ENCODE measurements at places on chromosomes 4 and X.
A peak's percentile ranks its signal among the peaks of the same experiment; 100 is the strongest.

- DNase-seq: peak; percentile 4
Measured at GRCh38 chr4:24032371-24032989, 142.6 kb upstream of the PPARGC1A start.

DNA sequence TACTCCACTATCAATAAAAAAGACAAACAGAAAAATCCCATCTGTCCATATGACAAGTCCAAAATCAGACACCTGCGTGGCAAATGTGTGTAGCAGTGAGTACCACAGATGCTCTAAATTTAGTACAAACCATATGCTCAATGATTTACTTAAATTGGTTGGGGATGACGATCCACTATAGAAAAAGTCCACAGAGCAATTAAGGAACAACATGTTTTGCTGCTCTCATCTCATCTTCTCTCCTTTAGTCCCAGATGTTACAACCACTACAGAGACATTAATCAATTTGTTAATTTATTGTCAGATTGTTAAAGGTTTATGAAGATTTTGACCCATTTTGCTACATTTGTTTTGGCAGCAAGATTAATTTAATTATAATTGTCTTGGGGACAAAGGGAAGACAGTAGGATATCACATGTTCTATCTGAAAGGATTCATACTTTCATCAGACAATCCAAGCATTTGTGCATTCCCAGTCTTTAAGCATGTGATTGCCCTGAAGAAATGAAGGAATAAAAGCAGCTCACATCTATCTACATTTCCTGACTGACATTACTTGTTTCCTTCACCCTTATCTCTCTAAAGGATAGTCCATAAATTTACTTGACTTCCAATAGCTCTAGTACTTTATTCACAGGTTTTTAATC is 2268.1 kb downstream of the PCDH7 start:
- no peak for DNase-seq

DNA sequence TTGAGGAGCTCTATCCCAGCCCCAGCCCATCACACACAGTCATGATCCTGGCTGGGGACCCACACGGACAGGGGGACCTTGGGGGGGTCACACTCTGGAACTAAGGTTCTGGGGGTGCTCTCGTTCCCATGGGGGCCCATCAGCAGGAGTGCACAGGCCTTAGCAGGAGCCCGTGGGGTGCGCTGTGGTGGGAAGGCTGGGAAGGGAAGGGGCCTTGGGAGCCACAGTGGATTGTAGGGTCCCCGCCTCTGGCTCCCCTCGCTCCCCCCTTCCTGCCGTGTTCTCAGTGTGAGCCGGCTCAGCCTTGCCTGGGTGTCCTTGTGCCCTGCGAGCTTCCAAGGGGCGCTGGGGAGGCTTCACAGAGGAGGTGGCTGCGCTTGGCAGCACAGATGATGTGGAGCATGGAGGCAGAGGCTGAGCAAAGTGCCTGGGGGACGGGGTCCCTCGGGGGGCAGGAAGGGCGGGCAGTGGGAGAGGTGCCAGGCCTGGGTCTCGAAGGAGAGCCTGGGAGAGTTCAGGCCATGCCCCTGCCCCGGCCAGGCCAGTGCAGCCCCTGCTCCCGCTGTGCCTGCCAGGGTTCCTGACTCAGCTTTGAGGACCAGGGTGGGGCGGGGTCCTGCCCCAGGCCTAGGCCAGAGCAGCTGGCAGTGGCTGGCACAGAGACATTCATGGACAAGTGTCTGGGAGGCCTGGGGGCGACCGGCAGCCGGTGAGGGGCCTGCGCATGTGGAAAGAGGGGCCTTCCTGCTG is 5.5 kb upstream of the HGFAC start:
- no peak for DNase-seq

DNA sequence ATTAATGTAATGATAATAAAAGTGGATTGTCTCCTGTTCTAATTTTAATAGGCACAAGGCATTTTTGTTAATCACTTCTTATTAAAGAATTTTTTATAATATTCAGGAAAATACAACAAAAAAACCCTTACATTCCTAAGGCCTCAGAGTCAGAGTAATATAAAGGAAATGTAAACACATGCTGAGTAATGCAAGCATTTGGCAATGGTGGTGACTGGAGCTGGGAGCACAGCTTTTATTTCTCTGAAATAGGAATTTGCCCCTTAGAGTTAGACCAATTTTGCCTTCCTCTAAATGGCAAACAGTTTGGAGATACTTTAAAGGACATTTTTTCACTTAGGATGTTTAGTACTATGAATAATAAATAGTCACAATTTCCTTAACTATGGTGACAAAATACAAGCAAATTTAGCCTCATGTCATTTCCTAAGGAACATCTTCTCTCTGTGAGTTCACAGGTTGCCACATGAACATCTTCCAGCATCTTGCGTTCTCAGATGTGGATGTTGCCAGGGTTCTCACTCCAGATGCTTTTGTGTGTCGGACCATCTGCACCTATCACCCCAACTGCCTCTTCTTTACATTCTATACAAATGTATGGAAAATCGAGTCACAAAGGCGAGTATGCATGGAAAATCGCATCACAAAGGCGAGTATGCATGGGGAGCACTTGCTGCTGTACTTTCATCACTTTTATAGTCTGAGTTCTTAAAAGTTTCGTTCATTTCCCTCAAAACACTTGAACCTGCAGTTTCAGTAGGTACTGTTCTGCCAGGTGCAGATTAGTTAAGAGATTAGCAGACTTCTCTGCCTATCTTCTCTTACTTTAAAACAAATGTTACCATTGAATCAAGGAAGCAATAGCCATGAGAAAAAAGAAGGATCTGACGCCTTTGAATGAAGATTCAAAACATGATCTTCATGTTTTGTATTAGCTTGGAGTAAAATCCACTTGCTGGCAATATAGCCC is 15.9 kb upstream of the F11 start:
- no peak for DNase-seq

DNA sequence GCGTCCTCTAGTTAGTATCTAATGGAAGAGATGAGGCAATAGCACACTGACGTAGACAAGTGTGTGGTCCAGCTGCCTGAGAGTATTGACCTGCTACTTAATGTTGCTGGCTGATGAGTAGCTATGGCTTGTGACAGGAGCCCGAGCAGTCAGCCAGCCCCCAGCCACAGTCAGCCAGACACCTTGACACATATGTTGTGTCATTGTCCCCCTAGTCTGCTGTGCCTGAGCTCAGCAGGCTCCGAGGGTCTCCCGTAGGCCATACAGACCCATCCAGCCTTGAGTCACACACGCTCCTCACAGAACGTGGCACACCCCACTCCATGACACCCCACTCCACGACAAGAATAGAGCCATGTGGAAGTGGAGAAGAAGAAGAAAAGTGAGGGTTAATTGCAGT is 362.1 kb downstream of the UNC5C start:
- DNase-seq: no peak

- no peak for DNase-seq
Measured at GRCh38 chr4:150141756-150142155, 63.5 kb downstream of the DCLK2 start.

DNA sequence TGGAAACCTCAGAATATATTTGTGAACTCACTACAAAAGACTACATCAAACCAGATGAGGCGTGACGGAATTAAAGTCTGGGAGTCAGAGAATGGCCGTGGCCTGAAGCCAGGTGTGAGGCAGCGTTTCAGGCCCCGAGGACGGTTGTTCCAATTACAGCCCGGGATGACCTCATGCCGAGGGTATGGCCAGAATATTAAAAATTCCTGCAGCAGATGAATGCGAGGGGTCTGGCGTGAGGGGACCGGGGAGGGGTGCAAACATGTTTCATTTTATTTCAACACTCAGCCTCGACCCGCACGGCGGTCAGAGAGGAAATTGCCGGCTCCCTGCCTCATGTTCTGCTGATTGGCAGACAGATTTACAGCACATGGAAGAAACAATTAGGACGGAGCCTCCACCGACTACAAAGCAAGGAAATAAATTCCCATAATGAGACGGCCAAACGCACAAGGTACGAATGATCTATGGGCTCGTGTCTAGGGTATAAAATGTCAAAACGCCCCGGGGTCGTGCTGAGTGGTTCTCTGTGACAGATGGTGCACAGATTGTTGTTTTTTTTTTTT is 289.7 kb downstream of the SHOX start:
- DNase-seq: no peak

DNA sequence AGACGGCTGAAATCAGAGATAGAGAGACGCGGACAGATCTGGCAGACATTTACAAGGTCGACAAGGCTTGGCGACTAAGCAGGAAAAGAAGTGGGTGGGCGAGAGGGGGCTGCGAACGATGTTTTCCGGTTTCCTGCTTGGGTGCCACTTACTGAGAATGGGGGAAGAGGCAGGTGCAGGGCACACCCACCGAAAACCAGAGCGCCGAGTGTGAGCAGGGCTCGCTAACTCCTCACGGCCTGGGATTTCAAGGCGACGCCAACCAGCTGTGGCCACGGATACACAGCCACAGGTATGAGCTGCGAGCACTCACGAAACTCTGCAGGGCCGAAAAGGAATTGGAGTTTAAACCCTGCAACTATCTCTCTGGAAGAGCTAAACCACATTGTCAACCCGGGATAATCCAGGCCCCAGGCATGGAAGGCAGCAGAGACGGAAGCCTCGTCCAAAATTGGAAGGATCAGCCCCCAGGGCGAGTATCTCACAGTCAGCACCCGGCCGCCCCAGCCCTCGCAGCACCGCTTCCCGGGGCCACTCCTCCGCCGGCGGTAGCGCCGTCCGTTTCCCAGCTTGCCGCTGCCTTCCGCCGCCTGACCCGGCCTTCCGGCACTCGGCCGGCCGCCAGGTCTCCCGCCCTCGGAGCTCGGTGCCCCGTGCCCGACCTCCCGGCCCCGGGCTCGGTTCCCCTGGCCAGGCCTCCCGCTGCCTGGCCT is 778 bp downstream of the CASP3 start:
- no peak for DNase-seq

DNA sequence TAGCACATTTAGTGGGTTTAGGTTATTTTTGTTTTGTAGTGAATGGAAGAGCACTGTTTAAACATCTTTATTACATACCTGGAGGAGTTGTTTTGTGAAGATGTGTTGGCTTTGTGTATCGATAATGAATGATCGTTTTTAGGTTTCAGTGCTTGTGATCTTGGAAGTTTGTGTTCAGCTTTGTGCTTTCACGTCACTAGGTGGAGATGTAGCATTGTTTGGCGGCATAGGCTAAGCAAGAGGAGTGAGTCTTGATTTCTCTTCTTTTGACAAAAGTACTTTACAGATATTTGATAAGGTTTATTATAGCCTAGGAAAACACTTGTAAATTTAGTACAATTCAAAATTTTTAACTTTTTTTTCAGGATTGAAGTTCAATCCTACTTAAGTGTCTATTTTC is 50.4 kb downstream of the PDK3 start:
- no peak for DNase-seq

GRCh38 chrX:53262189-53262917 is 19.0 kb downstream of the IQSEC2 start:
- no peak for DNase-seq

DNA sequence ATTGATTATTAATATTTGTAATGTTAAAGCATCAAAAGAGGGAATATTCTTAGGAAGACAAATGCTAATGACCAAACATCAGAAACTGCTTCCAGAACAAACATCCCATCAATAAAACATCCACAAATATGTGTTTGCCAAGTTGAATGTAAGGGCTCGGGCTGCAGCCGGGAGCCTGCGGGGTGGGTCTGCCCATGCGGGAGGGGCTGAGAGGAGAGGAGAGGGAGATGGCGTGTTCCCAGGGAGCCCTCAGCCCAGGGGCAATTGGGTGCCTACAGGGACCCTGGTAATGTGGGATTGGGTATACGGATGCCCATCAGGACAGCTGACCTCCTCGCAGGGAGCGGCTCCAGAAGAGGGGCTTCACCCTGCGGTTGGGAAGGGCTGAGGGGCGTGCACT is 38.4 kb upstream of the PSAPL1 start:
- DNase-seq: no peak

DNA sequence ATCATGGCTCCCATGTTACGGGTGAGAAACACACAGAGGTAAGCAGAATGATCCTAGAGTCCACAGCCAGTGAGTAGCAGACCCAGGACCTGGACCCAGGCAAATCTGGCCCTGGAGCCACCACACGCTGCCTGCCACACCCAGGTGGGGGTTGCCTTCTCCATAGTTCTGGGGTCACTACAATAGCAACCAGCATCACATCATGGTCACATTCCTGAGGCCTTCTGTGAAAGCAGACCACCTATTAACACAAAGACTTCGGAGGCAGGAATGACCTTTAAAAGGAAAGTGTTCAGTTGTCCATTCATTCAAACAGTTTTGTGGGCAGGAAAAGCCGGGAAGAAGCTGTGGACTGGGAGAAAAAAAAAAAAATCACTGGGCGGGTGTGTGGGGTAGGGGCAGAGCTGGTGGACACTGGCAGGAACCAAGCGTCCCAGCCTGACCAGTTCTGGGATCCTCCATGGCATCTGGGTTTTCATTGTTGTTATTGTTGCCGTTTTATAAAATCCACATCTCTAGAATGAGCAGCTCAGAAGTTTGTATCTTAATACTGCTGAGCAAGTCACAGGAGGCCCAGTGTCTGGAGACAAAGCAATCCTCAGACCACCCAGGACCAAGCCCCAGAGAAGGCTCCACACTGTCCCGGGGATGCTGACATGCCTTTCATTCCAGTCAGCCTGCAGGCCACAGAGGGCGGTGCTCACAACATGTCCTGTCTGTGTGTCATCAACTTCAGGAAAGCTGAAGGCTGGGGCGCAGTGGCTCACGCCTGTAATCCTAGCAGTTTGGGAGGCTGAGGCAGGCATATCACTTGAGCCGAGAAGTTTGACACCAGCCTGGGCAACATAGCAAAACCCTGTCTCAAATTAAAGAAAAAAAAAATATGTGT is 67.0 kb downstream of the SEL1L3 start:
- no peak for DNase-seq

GRCh38 chrX:139877710-139878414 is 55.0 kb downstream of the ATP11C start:
- DNase-seq: peak; percentile 26

DNA sequence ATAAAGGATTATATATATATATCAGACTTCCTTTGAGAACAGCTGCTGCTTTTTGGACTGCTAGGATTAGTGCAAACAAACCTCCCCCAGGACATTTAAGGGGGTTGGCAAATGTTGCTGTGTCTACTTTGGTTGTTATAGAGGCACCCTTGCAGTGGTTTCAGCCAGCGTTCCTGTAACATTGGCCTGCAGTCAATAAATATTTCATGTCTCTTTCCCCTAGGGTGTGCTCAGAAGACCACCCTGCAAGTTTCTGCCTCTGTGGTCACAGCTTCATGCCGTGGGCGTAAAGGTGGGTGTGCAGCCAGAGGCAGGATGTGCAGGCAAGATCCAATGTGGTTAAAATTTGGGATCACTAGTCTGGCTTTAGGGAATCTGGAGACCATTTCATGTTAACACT is 28.9 kb downstream of the FGF5 start:
- DNase-seq: no peak

GRCh38 chrX:7746856-7747255 is 96.1 kb upstream of the VCX start:
- no peak for DNase-seq

DNA sequence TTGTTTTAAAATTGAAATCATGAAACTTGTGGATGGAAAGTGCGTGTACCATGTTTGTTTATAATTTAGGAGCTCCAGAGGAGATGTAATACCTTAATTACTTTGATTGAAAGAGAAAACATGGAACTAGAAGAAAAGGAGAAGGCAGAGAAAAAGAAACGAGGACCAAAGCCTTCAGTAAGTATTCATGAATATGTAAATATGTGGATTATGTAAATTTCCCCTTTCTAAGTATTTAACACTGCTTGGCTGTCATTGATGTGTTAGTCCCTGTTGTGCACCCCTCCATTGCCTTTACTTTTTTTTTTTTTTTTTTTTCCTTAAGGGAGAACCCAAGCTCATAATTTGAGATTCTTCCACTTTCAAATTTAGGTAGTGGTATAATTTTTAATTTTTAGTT is 36.4 kb downstream of the SMARCA5 start:
- DNase-seq: no peak

GRCh38 chrX:115898382-115899001 is 272.1 kb upstream of the AGTR2 start:
- peak; percentile 58 for DNase-seq

All from MV-4-11 (cell line).